GM12878 (cell line): ENCODE measurements at places on chromosomes 4 and X. TPM values are rescaled to one million over a fixed set of nuclear protein-coding genes. Genes with fewer than 3 reads are reported as not detected.

The ARHGAP24 gene
- total RNA-seq: 0.56 and 0.61 TPM in 2 replicates

The RAB39B gene
- total RNA-seq: 6.5 and 7.6 TPM in 2 replicates

- DNase-seq: no peak
Observed at GRCh38 chrX:71214604-71215337, 8.3 kb upstream of the GJB1 start.

DNA sequence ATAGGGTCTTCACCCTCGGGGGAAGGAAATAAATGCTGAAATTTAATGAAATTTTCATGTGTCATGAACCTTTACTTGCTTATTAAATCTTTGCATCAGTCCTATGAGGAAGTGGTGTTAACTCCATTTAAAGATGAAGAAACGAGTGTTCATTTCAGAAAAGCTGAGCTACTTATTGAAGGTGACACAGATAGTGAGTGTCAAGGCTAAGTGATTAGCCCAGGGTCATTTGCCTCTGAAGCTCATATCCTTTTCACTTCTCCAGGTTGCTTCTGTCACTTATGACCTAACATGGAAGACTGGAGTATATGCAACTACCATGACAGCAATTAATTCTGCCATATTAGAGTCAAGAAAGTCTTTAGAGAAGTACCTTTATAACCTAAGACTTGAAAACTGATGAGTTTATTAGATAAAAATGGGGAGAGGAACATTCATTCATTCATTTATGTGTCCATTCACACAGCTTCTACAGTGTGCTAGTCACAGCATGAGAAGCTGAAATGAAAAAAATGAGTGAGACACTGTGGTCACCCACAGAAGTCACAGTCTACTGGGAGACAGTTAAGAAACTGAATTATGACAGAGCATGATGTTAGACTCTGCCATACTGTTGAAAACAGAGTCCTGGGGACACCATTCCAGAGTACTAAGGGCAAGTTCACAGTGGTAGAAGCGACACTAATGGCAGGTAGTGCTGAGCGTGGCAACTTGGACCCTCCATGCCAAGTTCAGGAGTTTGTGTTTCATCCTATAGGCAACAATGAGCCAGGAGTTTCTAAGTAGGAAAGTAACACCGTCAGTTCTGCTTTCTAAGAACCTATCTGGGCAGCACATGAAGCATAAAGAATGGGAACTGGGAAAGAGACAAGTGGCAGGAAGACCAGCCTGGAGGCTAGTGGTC lies 21.3 kb downstream of the ALPK1 start:
- DNase-seq: peak; percentile 70

DNA sequence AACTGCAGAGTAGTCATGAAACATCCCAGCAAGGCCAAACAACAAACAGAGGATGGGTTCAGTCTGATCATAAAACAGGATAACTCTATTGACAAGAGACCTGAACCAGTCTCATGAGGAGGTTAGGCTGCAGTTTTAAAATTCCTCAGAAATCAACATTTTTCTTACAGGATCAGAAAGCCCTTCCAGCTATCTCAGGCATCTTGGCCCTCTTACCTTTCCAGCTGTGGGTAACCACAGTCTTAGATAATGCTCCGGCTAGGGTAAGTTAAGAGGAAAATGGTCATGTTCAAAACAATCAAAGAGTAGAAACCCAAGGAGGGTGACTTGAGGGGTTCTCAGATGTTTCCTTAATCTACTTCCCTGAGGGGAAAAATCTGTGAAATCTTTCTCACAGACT lies 5.1 kb downstream of the CTSO start:
- DNase-seq: no peak

- DNase-seq: no peak
Observed at GRCh38 chr4:29033703-29034102, 1686.5 kb upstream of the PCDH7 start.

The CXorf49 gene
- not detected in 2 replicates for total RNA-seq

DNA sequence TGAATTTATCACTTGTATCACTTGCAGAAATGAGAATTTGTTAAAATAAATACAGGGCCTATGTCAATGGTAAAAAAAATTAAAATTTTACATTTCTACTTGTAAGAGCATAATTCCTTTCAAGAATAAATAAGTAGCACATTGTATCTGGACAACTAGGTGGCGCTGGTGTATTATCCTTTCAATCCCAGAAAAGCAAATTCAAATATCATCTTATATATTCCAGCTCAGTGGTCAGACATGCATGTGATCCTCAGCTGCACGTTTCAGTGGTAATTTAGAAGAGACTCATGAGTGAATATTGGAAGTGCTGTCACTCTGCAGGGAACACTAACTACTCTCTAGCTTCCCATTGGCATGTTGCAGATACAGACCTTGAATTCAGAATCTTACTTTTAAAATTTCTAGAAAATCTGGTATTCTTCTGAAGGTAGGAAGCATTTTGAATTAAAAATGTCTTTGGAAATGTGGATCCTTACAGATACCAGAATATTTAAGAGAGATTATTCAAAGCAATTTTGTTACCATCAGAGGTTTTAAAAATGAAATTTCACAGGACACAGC lies 1414.7 kb upstream of the TENM3 start:
- no peak for DNase-seq

- no peak for DNase-seq
Observed at GRCh38 chrX:39445336-39445735, 644.1 kb downstream of the MID1IP1 start.

The CENPVL3 gene
- not detected in 2 replicates for total RNA-seq

DNA sequence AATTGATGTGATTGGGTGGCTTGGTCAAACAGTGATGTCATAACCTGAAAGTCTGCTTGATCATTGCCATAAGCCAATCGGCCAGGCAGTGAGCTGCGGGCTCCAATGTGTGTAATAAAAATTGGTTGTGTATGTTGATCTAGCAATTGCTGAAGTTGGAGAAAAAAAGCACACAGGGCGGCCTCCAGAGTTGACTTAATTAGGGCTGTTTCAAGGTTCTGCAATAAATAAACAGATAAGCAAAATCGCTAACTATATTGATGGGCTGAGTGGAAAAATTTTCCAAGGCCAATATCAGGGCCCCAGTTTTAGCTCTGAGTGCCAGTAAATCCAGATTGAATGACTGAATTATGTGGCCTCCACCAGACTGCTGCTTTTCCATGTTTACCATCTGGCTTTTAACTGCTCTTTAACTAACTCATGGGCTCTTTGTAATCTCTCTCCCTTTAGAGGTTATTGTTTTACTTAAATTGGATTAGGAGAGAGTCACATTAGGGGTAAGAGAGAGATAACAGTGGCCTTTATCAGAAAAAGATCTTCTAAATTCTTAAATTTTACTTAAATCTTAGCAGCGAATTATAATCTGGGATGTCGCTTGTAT lies 160.6 kb upstream of the WDFY3 start:
- DNase-seq: no peak

DNA sequence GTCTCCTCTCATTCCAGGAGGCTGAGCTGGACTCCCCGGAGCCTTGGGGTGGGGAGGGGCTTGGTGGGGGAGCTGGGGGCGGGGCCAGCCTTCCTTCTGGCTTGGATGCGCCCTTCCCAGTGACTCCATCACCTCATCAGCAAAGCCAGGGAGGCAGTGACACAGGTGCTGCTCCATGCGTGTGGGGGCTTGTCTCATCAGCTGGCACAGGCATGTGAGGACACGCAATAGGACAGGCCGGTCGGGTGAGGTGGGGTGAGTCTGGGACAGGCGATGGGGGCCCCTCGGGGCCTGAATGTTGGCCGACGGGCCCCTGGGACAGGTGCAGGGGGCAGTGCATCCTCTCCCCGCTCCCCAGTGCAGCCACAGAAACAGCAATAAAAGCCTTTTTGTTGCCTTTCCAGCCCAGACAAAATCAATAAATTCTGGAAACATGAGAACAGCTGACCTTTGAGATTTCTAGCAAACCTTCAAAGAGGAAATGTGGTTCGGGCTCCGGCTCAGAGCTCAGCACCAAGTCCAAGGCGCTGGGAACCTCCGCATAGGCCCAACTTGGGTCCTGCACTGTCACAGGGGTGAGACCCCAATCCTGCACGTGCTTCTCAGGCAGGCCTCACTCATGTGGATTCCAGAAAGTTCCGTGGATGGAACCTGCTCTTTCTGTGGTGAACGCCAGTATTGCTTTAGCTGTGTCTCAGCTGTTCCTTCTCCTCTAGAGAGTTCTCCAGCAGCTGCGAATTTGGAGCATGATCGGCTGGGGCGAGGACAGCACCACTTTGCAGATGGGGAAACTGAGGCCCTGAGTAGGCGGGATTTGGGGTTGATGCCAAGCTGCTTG lies 18.5 kb downstream of the ADRA2C start:
- no peak for DNase-seq

- peak; percentile 90 for DNase-seq
Observed at GRCh38 chrX:131783555-131784308, 239.4 kb upstream of the STK26 start.

The CD40LG gene
- total RNA-seq: 0.11 and 0.21 TPM in 2 replicates

The GAB3 gene
- 0.96 and 2.0 TPM in 2 replicates for total RNA-seq

The WNK3 gene
- total RNA-seq: 0.05 and 0.15 TPM in 2 replicates

- no peak for DNase-seq
Observed at GRCh38 chrX:97763391-97763790, 879.7 kb downstream of the RPA4 start.

The CNGA2 gene
- not detected in 2 replicates for total RNA-seq

The NDST4 gene
- total RNA-seq: not detected in 2 replicates

GRCh38 chr4:152901205-152901604 lies 34.9 kb upstream of the FHDC1 start:
- no peak for DNase-seq

- DNase-seq: no peak
Observed at GRCh38 chr4:53068755-53069330, 206.7 kb downstream of the RASL11B start.

The GPR143 gene
- total RNA-seq: not detected in 2 replicates

- no peak for DNase-seq
Observed at GRCh38 chr4:151671541-151672059, 89.2 kb downstream of the GATB start.

The SEL1L3 gene
- total RNA-seq: 52.0 and 54.6 TPM in 2 replicates

DNA sequence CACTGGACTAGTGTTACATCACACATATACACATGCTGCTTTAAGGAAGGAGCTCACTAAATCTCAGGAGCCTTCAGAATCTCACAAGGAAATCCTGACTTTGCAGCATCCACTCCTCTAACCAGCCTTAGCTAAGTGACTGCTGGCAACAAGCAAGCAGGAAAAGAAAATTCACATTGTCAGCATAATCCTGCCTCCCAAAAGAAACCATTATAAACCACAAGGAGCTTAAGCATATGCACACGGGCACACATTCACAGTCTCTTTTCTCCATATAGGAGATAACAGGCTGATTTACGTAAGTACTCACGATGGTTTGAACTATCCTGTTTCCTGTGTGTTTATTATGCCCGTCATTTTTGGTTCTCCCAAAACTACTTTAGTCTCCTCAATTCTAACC lies 136.3 kb downstream of the TMEM144 start:
- DNase-seq: no peak

DNA sequence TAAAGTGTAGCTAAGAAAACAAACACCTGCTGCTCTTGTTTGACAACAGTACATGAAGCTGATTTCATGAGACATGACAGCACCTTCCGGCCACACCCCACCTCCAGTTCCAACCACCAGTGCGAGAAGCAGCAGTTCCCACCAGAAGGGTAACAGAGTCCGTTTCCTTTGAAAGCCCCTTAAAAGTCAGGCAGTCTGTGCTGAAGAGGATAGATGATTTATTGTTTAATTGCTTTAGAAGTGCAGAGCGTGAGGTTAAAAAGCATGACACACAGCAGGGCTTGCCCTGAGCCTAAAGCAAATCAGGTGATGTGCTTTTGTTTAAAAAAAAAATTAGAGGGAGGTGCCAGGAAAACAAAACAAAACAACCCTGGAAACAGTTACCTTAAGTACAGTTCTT lies 82.6 kb downstream of the HADH start:
- DNase-seq: peak; percentile 38

DNA sequence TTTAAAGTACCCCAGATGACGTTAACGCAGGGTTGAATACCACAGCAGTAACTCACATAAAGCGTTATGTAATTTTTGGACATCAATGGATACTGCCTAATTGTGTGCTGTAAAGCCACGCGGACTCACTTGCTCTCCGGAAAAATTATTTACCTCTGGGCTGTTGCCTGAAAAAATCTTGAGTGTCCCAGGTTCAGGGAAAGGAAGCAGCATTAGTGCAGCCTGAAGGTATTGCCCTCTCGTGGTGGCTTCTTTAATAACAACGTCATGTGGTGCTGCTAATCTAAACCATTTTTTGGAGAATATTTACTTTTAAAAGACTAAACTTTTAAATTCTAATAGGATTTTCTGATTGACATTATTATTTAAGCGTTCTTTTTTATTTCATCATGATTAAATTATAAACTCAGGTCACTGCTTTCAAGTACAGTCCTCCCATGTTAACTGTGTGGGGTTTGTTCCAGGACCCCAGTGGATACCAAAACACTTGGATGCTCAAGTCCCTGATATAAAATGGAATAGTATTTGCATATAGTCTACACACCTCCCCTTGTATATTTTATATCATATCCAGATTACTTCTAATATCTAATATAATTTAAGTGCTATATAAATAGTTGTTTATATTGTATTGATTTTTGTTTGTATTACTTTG lies 384.8 kb downstream of the FAM133A start:
- no peak for DNase-seq

The SMR3B gene
- total RNA-seq: not detected in 2 replicates

The GDPD2 gene
- not detected in 2 replicates for total RNA-seq

DNA sequence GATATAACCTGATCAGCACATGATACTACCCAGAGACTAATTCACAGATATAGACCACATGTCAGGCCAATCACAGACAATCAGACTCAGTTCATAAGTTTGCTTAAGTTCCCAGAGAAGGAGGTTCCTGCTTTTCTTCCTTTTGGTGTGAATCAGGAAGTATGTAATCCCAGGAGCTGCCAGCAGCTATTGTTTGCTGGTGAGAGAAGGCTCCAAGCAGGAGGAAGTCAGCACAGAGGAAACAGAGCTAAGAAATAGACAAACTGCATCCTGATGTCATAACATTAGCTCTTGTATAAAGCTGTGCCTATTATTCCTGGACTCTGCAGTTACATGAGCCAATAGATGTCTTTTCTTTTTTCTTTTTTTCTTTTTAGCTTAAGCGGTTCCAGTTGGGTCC lies 50.9 kb downstream of the UCHL1 start:
- DNase-seq: no peak

- DNase-seq: no peak
Observed at GRCh38 chr4:27289704-27290103, 429.1 kb downstream of the STIM2 start.

DNA sequence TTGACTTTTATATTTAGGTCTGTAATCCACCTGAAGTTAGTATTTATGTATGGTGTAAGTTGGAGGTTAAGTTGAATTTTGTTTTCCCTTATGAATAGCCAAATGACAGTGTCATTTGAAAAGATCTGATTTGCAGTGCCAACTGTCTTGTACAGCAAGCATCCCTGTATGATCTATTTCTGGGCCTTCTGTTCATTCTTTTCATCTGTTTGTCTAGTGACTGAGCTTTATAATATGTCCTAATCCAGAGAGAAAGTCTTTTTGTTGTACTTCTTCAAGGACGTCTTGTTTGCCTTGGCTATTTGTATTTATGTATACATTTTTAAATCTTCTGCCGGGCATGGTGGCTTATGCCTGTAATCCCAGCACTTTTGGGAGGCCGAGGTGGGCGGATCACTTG lies 39.6 kb downstream of the CDKL5 start:
- no peak for DNase-seq

The STK32B gene
- total RNA-seq: not detected in 2 replicates

- DNase-seq: no peak
Observed at GRCh38 chr4:83019794-83020494, 9.3 kb upstream of the LIN54 start.

GRCh38 chr4:2386717-2387116 lies 31.7 kb downstream of the ZFYVE28 start:
- DNase-seq: no peak

- DNase-seq: no peak
Observed at GRCh38 chrX:3697220-3697684, 16.2 kb downstream of the PRKX start.

GRCh38 chrX:40144576-40144975 lies 46.8 kb upstream of the BCOR start:
- DNase-seq: no peak
